ENCODE measurements at places on chromosomes 13 and 19.

DNA sequence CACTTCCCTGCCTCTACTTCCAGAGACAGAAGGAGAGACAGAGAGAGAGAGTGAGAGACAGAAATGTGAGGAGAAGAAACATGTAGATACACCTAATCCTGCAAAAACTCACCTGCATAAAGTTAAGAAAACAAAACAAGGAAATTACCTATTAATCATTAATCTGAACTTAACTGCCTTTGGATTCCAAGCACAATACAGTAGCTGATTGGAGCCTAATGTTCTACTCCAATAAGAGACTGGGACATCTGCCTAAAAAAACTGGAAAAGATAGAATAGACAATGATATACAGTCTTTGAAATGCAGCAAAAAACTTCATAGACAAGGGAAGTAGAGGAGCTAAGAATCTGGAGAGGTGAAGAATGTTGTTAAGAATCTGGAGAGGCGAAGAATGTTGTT is 910.2 kb upstream of the SLC10A2 start:
- no peak for DNase-seq

DNA sequence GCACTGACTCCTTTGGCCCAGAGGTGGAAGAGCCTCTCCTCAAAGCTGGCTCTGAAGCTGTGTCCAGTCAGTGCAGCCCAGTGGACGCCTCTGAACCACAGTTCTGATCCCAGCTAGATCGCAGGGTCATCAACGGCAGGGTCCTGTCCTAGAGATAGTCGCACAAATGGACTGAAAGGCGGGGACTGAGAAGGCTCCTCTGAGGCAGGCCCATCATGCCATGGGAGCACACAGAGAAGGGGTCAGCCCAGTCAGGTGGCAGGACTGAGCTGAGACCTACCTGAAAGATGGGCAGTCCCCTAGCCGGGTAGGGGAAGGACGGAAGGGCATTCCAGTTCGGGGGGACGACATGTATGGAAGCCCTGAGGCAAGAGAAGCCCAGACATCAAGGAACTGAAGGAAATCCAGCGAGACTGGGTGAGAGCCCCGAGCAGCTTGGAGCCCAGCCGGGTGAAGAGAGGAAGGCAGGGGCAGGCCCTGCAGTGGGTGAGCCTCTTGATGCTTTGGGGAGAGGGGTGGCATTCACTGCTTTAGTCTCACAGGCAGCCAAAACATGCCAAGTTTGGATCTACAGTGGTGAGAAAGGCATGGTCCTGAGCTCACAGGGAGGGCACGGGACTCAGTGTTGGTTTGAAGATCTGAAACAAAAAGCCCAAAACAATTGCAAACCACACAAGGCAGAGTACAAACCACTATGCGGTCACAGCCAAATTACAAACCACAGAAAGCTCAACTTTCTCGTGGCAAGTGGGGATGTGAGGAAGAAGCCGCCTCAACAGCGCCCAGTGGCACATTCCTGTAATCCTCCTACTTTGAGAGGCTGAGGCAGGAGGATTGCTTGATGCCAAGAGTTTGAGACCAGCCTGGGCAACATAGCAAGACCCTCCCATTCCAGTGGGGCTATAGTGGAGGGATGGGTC is 10.0 kb downstream of the CALM3 start:
- DNase-seq, result no peak

DNA sequence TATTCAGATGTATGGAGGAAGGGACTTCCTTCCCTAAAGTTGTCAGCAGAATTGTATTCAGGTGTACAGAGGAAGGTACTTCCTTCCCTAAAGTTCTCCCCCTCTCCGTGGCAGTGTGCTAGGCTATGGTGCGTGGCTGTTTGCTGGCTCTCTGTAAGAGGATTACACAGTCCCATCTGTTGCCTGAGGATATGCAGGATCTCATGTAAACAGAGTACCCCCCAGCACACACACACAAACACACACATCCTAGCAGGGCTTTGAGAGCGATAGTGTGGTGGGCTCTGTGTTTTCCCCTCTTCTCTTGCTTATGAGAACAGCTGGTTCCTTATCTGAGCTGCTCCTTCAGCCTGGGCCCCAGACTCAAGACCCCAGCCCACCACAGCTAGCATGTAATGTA is 10.3 kb downstream of the NEK5 start:
- DNase-seq, result no peak

DNA sequence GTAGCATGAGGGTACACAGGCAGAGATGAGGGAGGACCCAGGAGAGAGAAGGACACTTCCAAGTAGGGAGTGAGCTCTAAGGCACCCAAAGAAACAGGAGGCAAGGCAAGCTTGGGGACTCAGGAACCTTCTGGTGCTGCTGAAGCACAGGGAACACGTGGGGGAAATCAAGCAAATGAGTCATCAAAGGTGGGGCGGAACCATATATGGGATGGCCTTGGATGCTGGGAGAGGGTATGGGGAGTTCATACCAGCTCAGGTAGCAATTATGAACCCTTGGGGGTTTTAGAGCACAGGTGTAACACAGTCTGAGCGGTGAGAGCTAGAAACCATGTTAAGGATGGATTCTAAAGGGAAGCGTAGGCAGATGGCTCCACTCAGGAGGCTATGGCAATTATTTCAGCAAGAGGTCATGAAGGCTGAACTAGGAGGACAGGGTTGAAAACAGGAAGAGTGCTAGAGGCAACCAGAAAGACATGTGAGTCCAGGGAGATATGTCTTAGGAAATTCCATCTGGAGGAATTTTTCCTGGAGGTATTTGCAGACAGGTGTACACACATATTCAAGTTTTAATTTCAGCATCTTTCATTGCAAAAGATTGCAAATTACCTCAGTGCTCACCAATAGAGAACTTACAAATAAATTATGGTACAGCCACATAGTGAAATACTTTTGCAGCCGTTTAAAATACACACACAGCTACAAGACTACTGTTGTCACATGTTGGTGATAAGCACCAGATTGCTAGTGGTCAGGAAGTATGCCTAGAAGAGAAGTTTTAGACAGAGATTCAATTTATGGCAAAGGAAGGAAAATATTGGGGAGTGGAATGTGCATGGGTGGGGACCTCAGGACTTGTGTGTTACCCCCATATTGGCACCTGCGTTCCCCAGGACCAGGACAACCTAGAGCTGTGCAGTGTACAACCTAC is 77.0 kb downstream of the STARD13 start:
- no peak for DNase-seq

DNA sequence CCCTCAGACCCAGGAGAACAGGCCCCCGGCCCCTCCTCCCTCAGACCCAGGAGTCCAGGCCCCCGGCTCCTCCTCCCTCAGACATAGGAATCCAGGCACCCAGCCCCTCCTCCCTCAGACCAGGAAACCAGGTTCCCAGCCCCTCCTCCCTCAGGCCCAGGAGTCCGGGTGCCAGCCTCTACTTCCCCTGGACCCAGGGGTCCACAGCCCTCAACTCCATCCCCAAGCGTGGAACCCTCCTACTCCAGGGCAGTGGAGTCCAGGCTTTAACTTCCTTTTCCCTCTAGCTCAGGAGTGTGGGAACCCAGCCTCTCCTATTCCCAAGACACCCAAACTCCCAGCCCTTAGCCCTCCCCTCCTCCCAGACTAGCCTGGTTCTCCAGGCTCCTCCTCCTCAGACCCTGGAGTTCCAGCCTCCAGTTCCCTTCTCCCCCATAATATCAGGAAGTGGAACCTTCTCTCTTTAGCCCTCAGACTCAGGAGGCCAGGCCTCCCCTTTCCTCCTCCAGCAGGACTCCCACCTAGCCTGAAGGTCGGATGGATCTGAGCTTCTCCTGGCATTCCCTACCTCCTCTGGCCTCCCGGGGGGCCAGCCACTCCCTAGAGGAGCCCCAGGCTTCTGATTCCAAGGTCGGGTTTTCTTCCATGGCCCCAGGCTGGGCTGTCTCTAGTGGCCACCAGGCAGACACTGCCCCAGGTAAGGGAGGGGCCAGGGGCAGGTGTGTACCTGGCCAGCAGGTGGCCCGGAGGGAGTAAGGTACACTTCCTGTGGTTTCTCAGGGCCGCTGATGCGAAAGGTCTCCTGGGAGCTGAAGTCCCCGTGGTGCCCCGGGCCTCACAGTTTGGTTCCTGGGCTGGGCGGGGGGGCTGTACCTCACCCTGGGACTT is at the start of gene TMC4:
TMC4 (minus strand) TSS at position 690 of the 888 bp plus-strand sequence; CDS start at position 647, 43 bp downstream.
- DNase-seq, result no peak

DNA sequence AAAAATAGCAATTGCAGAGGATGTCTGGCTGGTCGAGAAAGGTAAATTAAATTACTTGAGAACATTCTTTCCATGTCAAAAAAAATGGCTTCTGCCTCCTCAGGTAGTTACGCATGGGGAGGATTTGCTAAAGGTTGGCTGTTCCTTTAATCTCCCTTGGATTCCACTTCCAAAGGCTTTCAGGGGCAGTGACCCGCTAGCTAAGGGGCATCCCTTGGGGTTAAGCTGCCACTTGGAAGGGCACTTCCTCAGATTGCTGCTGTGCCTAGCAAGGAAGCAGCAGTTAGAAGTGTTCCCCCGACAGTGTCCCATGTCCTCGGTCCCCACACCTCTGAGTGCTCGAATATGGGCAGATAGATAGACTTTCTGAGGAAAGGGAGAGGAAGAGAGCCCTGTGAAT is 108.5 kb downstream of the RGCC start:
- DNase-seq, result no peak

GRCh38 chr19:16040642-16041041 is 35.7 kb upstream of the TPM4 start:
- DNase-seq, result no peak

DNA sequence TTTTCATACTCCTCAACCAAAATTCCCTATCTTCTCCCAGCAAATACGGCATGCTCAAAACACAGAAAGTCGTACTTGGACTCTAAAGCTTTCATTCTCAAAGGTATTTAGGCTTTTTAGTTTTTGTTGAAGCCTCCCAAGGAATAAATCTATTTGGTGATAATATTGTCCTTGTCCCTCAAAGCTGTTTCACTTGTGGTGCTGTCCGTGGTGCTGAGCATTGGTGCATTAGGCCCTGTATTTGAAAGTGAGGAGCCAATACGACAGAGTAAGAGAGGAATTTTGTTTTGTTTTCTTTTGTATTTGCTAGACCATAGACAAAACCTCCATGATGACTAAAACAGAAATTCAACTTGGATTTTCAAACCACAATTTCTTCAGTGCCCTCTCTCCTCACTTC is 3.2 kb upstream of the LGALS13 start:
- DNase-seq, result no peak

- no peak for DNase-seq
Measured at GRCh38 chr13:20473139-20473538, 52.5 kb downstream of the CRYL1 start.

All from putamen (tissue), 1 donor.